Left hindlimb (tissue), 1 donor: ENCODE measurements at places on chromosomes 13 and 19.
A peak's percentile ranks its signal among the peaks of the same experiment; 100 is the strongest.

DNA sequence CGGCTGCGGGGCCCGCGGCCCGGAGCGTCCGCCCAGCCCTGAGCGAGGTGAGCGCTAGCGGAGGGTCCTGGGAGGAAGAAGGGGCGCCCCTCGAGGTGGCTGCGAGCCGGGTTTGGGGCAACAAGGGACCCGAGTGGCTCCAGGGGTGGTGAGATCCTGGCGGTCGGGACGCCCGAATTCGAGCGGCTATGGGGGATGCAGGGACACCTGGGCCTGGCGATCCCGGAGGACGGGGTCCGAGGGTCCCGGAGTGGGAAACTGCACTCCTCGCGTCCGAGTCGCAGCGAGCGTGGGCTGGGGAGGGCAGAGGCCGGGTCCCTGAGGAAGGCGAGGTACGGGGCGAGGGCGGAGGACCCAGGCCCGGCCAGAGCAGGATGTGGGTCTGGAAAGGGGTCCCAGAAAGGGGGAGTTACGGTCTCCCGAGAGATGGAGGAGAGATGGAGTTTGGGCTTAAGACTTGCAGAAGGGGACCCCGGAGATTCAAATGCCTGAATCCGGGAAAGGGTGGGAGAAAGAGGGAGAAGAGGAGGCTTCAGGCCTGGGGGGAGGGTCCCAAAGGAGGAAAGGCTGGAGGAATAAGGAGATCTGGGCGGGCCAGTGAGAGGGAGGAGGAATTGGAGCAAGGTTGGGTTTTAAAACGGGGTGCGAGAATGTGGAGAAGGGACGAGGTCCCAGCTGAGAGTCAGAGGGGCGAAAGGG lies 542 bp downstream of the CACNG7 start:
- DNase-seq = no peak

- DNase-seq = no peak
Measured at GRCh38 chr19:30565636-30566035, 193.5 kb downstream of the ZNF536 start.

DNA sequence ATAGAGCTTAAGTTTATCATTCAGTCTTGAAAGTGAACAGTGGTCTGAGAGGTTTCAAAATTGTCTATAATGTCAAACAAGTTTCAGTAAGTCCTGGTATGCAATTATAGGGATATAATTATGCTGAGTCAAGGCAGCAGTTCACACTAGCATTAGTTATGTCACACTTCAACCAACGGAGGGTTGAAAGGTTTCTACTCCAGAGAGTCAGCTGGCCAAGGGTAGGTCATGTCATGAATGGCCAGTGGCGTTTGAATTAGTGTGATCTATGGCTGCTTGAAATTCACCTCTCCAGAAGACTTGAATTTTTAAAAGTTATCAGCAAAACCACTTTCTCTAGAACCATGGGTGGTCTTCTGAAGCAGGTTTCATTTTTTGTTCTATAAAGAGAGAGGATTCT lies 108.6 kb downstream of the TNFRSF19 start:
- no peak for DNase-seq

- no peak for DNase-seq
Measured at GRCh38 chr19:6587998-6588507, 2.9 kb downstream of the CD70 start.

- no peak for DNase-seq
Measured at GRCh38 chr19:42151782-42152684, 19.8 kb upstream of the POU2F2 start.

- DNase-seq = no peak
Measured at GRCh38 chr13:39786091-39786490, 130.6 kb downstream of the COG6 start.

- DNase-seq = no peak
Measured at GRCh38 chr19:1090731-1091543, 4.2 kb downstream of the POLR2E start.

DNA sequence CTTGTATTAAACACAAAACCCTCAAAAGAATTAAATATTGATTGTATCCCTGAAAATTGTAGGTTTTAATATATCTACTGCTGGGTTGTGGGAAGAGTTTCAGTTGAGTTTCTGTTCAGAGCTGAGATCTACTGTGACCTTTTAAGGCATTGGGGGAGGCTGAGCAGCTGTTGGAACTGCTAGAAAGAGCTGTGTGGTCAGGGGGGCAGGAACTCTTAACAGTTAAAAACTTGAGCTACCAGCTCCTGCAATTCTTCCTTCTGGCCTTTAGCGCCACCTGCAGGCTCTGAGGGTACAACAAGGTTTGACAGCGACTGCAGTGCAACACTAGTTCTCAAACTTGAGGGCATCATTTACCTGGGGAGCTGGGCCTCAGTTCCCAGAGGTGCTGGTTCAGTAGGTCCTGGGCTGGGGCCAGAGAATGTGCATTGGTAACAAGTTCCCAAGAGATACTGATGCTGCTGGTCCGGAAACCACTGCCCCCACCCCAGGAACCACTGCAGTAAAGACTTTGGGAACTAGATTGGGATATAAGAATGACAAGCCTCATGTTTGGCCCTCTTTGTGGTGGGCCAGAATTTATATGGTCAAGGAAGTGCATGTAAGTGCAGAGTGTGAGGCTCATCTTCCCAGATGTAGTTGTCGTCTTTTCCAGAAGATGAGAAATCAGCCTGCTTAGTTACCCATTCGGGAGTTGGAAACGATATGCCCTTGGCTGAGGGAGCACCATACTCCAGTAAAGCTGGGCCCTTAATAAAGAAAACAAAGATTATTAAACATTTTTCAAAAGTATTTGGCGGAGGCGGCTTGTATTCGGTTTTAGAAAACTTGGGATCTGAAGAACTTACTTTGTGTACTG lies 2.6 kb downstream of the RNASEH2B start:
- peak; percentile 91 for DNase-seq

GRCh38 chr13:99265162-99265800 lies 7.1 kb upstream of the GPR18 start:
- no peak for DNase-seq

DNA sequence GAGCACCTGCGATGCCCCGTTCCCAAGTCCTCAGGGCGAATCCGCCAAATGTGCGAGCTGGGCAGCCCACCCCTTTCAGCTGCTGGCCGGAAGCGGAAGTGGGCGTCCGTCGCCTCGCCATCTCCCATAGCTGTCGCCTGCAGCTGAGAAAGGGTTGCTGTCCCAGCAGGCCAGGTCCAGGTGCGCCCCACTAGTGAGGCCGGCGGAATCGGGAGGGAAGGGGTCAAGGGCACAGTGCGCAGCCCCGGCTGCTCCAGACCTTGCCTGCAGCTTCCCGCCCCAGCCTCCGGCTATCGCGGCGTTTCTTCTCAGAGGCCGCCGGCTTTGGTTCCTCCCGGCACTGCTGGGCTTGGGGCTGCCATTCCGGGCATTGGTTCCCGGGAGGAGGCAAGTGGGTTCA lies at the start of gene ZNF177:
TSS of gene ZNF177 (plus strand) at position 109 of the 400 bp plus-strand sequence. CDS start 15,299 bp downstream, outside the sequence.
- DNase-seq = peak; percentile 60

DNA sequence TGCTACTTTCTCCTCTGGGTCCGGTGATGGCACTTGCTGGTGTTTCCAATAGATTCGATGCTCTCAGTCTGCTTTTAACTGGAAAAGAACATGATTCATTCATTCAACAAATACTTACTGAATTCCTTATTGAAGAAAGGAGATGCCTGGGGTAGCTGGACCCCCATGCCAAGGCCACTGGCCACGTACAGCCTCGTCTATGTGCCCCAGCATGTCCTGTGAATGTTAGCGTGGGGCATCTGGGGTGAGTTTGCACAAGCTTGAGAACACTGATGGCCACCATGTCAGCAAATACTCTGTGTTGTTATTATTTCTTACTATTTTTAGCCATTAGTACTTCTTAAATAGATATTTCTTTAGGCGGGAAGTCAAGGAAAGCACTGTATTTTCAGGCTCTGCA lies 112.0 kb upstream of the OXGR1 start:
- DNase-seq = no peak

DNA sequence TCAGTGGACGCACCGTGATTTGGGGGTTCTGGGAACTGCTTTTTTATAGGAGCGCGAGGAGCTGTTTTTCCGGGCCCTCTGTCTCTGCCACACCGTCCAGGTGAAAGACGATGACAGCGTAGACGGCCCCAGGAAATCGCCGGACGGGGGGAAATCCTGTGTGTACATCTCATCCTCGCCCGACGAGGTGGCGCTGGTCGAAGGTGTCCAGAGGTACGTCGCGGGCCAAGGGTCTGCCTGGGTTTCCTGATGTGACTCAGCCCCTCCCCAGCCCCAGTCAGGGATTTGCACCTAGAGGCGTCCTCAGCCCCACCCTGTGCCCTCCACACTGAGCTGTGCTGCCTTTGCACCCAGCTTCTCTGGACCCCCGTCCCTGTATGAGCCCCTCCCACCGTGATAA lies 136.2 kb upstream of the MCF2L start:
- no peak for DNase-seq

DNA sequence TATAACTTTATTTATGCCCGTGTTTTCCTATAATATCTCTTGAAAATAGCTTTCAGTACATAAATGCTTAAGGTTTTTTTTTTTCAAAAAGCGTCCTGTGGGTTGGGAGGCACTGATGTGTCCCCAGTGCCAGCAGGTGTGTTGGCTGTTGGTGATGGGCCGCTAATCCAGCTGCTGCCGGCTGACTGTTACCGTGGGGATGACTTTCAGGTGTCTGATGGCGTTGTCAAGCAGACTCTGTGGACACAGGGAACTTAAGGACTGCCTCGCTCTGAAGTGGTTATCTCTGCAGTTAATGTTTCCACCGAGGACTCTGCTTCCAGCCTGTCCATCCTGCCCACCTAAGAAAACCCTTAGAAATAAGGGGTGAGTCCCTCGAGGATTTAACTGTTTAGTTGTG lies 94.5 kb downstream of the ANKRD10 start:
- DNase-seq = no peak

DNA sequence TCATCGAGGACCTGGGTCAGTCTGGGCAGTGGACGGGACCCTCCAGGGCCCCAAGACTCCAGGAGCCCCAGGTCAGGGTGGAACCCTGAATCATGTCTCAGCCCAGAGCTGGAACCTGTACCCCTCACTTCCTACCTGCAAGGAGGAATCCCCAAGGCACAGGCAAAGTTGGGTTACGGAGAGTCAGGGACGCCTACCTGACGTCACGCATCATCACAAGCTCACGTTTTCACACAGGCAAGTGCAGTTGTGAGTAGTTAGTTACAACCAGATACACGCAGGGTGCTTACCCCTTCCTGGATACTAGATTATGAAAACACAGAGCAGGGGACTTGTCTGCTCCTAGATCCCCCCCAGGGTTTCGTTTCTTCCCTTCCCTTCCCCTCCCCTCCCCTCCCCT lies 1.9 kb downstream of the RETN start:
- DNase-seq = no peak

DNA sequence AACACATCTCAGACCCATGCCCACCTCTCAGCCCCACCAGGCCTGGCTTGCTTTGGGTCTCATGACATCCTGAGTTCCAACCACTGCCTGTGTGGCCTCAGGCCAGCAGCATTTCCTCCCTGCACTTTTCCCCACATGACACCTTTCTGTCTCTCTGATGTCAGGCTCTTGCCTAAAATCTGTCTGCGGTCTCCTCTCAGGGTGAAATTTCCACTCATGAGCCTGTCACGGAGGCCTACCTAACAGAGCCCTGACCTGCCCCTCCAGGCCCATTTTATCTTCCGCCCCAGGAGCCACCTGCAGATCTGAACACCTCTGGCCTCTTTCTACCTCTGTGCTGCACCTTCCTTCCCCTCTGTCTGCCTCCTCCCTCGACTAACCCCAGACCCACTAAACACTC lies 93.5 kb downstream of the ZDHHC20 start:
- DNase-seq = no peak

DNA sequence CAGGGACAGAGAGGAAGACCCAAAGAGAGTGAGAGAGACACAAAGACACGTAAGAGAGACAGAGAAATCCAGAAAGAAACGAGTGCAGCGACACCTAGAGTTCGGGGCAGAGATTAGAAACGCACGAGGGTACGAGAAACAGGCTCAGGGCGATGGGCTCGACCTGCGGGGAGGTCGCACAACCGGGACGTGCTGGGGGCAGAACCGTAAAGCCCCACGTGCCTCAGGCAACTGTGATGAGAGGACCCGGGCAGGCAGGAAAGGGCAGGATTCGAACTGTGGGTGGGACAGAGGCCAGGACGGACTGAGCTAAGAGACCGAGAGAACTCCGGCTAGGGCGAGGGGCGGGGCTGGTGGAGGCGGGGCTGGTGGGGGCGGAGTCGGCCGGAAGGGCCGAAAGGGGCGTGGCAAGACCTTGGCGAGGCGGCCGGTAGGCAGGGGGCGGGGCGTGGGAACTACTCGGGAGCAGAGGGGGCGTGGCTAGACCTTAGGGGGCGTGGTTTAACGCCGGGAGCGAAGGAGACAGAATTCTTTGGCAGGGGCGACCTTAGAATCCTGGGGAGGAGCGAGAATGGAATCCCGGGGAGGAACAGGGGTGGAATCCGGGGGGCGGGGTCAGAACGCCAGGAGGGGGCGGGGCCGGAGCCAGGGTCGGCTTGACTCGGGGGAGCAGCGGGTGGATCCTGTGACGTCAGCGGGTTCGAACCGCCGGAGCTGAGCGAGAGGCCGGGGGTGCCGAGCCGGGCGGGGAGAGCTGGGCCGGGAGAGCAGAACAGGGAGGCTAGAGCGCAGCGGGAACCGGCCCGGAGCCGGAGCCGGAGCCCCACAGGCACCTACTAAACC lies at the start of gene NECTIN2:
TSS of gene NECTIN2 (plus strand) at position 686 of the 843 bp plus-strand sequence. CDS start 229 bp downstream, outside the sequence.
- DNase-seq = peak; percentile 99

DNA sequence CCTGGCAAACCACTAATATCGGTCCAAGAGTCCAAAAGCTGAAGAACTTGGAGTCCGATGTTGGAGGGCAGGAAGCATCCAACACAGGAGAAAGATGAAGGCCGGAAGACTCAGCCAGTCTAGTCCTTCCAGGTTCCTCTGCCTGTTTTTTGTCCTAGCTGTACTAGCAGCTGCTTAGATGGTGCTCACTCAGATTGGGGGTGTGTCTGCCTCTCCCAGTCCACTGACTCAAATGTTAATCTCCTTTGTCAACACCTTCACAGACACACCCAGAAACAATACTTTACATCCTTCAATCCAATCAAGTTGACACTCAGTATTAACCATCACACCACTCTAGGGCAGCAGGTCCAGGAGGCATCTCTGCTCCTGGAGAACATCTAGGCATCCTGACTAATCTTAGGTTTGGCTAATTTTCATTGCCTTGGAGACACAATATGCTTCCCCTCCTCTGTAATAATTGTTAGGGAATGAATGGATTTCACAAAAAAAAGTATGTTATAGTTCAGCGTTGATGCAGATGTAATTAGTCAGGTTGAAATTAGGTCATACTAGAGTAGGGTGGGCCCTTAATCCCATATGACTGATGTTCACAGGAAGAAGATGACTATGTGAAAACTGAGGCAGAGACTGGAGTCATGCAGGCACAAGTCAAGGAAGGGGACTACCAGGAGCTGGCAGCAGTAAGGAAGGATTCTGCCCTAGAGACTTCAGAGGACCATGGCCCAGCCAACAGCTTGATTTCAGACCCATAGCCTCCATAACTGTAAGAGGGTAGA lies 183.4 kb downstream of the RBM26 start:
- no peak for DNase-seq

DNA sequence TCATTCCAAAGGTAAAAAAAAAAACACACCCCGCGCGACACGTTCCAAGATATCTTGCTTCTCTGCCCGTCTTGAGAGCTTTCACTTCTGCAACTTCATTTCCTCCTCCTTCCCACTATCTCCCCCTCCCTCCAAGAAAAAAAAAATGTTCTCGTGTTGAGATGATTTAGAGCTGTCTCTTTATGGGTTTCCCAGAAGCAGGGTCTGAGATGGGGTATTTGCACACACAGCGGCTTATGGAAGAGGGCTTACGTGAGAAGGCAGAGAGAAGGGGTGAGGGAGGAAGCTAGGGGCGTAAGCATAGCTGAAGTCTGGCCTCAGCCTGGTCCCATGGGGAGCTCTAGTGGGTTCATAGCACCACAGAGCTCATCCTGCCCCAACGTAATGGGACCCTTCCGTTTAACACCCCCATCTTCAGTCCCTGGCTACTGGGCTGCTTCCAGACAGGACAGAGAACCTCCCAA lies 31.3 kb upstream of the USE1 start:
- no peak for DNase-seq
